ENCODE measurements at places on chromosomes 2 and 18. TPM values are rescaled to one million over a fixed set of nuclear protein-coding genes. Genes with fewer than 3 reads are reported as not detected.

Gene CDKL4
- total RNA-seq, result 0.92 TPM

GRCh38 chr18:56462276-56462675, 176.1 kb downstream of the TXNL1 start:
- DNase-seq, result no peak
- H3K36me3 ChIP-seq, result no peaks in the 10 kb centered on the region
- H3K27ac ChIP-seq, result no peak overlapping the region
- H3K4me3 ChIP-seq, result no peak overlapping the region

Gene PDE1A
- 10.4 TPM for total RNA-seq

Gene NMS
- not detected for total RNA-seq

GRCh38 chr2:44230378-44230777, 44.9 kb upstream of the SLC3A1 start:
- H3K36me3 ChIP-seq, result no peaks in the 10 kb centered on the region
- no peak for DNase-seq
- H3K27me3 ChIP-seq, result no peaks in the 10 kb centered on the region
- H3K27ac ChIP-seq, result no peak overlapping the region
- H3K4me3 ChIP-seq, result no peak overlapping the region
- H3K4me1 ChIP-seq, result no peaks in the 10 kb centered on the region

GRCh38 chr2:234463626-234464290, 33.1 kb downstream of the ARL4C start:
- H3K4me1 ChIP-seq, result no peaks in the 10 kb centered on the region
- H3K4me3 ChIP-seq, result no peak overlapping the region
- no peak overlapping the region for H3K27ac ChIP-seq
- DNase-seq, result no peak
- H3K36me3 ChIP-seq, result no peaks in the 10 kb centered on the region

Gene AFF3
- 28.2 TPM for total RNA-seq

GRCh38 chr2:72150157-72150860, 2.6 kb upstream of the CYP26B1 start:
- H3K4me1 ChIP-seq, result peaks cover 6% of the 10 kb centered on the region
- no peaks in the 10 kb centered on the region for H3K36me3 ChIP-seq
- no peak overlapping the region for H3K27ac ChIP-seq
- no peak overlapping the region for H3K4me3 ChIP-seq

Gene HOXD13
- total RNA-seq, result not detected

DNA sequence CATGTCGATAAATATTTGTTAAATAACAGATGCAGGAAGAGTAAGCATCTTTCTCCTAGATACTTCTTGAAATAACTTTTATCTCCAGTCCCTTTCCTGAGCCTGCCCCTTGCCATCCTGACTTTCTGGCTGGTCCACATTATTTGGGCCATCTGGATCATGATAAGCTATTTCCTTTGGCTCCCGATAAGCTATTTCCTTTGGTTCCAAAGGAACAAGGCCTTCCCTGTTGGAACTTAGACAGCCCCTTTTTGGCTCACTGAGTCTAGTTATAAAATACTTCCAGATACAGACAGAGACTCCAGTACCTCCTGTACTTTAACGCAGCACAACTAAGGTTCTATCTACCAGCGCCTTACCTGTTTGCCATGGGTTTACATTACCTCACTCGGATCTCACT, 205.3 kb upstream of the CCDC150 start:
- no peaks in the 10 kb centered on the region for H3K27me3 ChIP-seq
- H3K36me3 ChIP-seq, result no peaks in the 10 kb centered on the region
- H3K27ac ChIP-seq, result no peak overlapping the region
- no peak for DNase-seq
- H3K4me1 ChIP-seq, result no peaks in the 10 kb centered on the region

GRCh38 chr2:233917116-233917515, at the start of gene TRPM8:
TSS of gene TRPM8 (plus strand) at chr2:233917373. CDS start at chr2:233926538, 9,165 bp downstream.
- H3K27ac ChIP-seq, result no peak within 1 kb of the TSS
- DNase-seq, result no peak
- no peaks in the 10 kb centered on the region for H3K27me3 ChIP-seq
- no peaks in the 10 kb centered on the region for H3K4me1 ChIP-seq

DNA sequence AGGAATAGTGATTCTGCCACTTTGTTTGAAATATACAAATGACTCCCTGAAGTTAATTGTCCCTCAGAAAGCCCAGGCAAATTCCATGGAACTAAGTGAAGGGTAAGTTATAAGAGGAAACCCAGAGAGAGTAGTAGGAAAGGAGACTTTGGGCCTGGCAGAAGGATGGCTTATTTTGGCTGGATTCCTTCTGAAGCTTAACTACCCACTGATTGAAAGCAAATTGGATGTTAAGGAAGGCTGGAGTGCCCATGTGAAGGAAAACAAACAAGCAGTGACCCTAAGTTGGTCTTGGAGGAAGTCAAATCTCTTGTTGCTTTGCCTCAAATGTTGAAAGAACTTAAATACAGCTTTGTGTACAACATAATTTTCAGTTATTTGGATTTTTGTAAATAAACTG, 1106.4 kb upstream of the ZEB2 start:
- no peak for DNase-seq
- no peak overlapping the region for H3K4me3 ChIP-seq
- H3K27me3 ChIP-seq, result no peaks in the 10 kb centered on the region
- no peaks in the 10 kb centered on the region for H3K4me1 ChIP-seq
- no peaks in the 10 kb centered on the region for H3K36me3 ChIP-seq

Gene FAM237A
- total RNA-seq, result not detected

DNA sequence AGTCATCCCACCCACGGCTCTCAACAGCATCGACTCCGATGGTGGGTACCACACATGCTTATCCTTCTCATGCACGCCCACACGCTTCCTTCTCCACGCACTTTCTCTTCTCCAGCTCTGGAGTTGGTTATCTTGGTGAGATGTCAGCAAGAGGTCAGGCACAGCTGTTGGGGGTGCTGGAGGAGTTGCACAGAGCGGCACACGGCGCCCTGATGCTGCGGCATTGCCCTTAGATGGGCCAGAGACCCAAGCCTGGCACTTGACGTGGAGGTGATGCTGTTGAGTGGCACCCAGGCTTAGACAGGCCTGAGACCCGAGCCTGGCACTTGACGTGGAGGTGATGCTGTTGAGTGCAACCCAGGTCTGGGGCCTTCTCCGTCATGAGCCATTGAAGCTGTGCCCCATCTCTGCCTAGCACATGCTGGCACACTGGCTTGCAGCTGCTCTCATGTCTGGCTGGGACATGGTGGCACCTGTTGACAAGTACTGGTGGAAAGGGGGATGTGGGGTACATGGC, 83.2 kb downstream of the DGKD start:
- no peak for DNase-seq
- no peak overlapping the region for H3K27ac ChIP-seq
- H3K36me3 ChIP-seq, result no peaks in the 10 kb centered on the region

Gene TYMS
- total RNA-seq, result 5.2 TPM

- no peaks in the 10 kb centered on the region for H3K27me3 ChIP-seq
- DNase-seq, result no peak
- H3K4me1 ChIP-seq, result peaks cover 1% of the 10 kb centered on the region
These were observed 42.0 kb upstream of the LTBP1 start for GRCh38 chr2:32904751-32905150.

Gene ATOH8
- 18.7 TPM for total RNA-seq

GRCh38 chr2:172053486-172053885, 31.8 kb upstream of the DLX1 start:
- H3K36me3 ChIP-seq, result no peaks in the 10 kb centered on the region
- no peak overlapping the region for H3K4me3 ChIP-seq
- H3K27me3 ChIP-seq, result no peaks in the 10 kb centered on the region
- DNase-seq, result no peak
- H3K4me1 ChIP-seq, result peaks cover 6% of the 10 kb centered on the region

GRCh38 chr2:54226260-54226659, 29.8 kb downstream of the TSPYL6 start:
- no peak overlapping the region for H3K27ac ChIP-seq
- H3K36me3 ChIP-seq, result no peaks in the 10 kb centered on the region
- no peaks in the 10 kb centered on the region for H3K27me3 ChIP-seq
- no peak overlapping the region for H3K4me3 ChIP-seq

DNA sequence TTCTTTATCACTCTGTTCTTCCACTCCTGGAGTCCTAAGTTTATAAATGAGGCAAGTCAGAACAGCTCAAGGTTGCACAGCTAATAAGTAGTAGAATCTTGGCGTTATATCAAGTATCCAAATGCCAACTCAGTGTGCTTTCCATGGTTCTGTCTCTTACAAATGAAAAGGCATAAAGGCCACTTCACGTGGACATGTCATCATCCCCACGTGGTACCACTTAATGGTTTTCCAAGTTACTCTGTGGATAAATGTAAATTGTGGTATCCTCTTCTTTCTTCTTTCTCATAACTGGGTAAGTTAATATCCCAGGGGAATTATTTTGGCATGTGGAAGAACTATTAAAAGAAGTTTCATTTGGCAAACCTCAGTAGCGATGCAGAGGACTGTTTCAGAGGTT, 131.5 kb upstream of the L3MBTL4 start:
- no peaks in the 10 kb centered on the region for H3K27me3 ChIP-seq
- H3K4me1 ChIP-seq, result peaks cover 5% of the 10 kb centered on the region
- no peaks in the 10 kb centered on the region for H3K36me3 ChIP-seq
- H3K4me3 ChIP-seq, result no peak overlapping the region
- DNase-seq, result no peak

DNA sequence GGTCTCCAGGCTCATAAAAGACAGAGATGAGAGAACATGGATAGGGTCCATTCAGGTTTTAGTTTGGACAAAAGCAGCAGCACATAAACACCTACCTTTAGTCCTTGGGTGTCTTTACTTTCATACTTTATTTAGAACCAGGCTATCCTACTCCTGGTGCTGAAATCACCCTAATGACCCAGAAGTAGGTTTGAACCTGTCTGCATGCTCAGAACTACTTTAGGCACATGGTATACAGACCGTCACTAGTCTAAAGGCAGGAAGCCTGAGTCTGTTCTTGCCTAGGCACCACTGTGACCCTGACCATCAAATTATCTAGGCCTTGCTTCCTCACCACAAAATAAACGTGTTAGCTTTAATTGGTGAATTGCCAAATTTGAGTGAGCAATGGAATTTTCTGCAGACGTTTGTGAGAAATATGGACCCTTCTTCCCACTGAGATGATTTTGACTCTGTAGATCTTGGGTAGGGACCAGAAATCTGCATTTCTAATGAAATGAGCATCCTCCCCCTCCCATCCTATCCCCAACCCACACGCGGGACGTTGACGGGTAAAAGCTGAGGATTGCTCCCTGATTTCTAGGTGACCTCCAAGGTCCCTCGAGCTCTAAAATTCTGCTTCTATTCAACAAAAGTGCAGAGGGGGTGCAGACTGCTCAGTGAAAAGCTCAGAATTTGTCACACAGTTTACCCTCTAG, 75.1 kb downstream of the PLEKHM3 start:
- H3K4me3 ChIP-seq, result no peak overlapping the region
- H3K27ac ChIP-seq, result no peak overlapping the region
- DNase-seq, result no peak

Measured in ovary (tissue), 10 donors.